GM23338 (cell line): ENCODE measurements at places on chromosomes 2 and 18.
A peak's percentile ranks its signal among the peaks of the same experiment; 100 is the strongest.

DNA sequence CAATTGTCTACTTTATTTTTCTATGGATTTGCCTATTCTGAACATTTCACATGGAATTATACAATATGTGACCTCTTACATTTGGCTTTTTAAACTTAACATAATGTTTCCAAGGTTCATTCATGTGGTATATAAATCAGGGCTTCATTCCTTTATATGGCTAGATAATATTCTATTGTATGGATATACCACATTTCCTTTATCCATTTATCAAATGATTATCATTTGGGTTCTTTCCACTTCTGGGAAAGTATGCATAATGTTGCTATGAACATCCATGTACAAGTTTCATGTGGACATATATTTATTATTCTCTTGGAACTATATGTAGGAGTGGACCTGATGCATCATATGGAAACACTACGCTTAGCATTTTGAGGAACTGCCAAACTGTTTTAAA lies 99.7 kb upstream of the NCKAP5 start:
- no peak for DNase-seq

DNA sequence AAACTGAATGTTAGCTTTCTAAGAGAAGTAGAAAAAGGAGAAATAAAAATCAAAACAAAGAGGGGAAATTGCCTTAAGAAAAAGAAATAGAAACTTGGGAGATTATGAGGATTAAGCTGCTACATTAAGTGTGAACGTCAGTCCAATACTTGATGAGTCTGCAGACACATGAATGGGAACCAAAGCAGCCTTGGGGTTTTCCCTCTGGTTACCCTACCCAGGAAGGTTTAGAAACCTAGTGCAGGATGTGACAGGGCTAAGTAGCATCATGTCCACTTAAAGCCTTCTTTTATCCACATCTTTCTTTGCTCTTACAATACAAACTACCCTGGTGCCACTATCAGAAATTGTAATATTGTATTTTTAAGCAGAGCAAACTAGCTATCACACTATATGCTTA lies 22.3 kb downstream of the SLC35F5 start:
- no peak for DNase-seq

GRCh38 chr2:207467716-207468347 lies 61.9 kb upstream of the CREB1 start:
- DNase-seq, result no peak

DNA sequence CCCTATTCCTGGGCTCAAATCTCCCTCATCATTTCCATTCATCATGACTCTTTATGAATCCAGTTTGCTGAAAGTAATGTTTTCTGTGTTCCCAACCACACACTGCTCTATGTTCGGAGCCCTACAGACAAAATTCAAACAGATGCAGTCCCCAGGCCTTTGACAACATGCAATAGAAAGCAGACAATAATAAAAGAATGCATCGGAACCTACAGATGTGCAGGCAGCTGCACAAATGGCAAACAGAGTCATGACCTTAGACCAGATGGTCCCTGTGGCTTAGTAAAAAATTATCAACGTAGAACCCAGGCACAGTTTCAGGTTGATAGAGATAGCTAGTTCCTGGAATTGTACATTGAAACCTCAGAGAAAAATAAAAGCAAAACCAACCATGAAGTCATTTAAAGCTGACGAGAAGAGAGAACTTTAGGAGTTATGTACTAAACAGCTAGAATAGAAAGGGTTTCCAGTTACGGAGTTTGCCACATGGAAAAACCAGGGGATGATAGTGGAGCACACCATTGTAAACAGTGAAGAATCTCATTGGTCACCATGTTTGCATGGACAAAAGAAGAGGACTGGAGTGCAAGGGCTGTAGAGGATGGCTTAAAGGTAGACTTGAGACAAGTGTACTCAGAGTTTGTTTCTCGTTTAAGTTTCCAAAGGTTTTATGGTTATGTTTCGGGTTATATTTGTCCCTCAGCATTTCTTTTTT lies 23.2 kb upstream of the ACVR1 start:
- no peak for DNase-seq

DNA sequence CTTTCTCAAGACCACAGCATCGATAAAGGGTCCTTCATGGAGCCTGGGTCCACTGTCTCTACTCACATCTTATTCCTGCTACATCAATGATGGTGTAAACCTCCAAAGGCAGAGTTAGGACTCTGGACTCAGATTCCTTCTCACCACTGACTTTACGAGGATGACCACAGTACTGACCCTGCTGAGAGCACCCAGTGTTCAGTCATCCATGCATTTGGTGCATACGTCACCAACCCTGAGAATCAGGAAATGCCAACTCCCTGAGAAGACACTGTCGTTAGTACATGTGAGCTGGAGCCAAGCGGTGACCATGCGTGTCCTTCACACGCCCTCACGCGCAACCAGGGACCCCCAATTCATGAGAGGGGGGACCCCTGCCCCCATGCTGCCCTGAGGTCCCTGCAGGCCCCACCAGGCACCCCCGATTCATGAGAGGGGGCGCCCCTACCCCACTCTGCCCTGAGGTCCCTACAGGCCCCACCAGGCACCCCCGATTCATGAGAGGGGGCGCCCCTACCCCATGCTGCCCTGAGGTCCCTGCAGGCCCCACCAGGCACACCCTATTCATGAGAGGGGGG lies 178.4 kb upstream of the TPO start:
- DNase-seq, result no peak

DNA sequence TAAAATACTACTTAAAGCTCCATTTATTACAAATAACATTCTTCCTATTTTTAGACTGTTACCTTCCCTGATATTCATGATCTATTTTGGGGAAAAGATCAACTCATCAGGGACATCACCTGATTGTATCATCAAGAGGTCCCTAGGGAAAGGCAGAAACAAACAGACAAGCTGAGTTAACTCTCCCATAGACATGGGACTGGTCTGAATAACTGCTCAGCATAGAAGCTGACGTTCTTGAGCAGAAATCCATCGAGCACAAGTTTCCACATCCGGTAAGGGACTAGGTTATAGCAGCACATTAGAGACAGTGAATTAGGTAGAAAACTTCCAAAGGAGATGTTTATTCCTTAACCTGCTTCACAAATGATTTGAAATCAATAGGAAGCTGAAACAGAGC lies 1100.4 kb upstream of the SLC39A10 start:
- no peak for DNase-seq

GRCh38 chr2:14936426-14936825 lies 303.9 kb downstream of the LRATD1 start:
- no peak for DNase-seq

- DNase-seq, result no peak
Measured at GRCh38 chr18:76955524-76956170, 133.3 kb downstream of the ZNF236 start.

DNA sequence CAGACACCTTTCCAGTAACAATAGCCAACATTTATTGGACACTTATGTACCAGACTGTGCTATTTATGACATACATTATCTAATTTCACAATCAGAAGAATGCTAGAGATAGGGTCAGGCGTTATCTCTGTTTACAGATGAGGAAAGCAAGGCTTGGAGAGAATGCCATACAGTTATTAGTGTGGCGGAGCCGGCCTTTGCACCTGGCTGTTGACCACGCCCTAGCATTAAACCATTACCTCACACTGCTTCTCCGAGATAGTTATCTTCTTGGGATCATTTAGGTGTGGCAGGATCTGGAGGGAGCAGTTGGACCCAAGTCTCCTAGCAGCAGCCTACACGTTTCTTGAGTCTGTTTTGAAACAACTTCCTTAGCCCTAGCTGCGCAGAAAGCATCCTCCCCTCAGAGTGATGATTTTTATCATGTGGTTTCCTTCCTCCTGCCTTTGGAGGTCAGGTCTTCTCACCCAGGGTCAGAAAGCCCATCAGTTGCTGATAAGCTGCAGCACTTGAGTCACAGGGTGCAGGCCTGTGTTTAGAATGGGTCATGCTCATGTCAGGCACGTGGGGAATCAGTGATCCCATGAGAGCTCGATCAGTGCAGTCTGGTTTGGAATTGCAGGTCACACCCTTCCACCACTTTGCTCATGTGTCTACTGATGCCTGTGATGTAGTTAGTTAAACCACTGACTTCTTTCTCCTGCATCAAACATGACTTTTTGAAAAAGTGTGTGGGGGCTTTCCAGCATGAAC lies 118.2 kb downstream of the SPTBN1 start:
- DNase-seq, result no peak

GRCh38 chr2:44097322-44097907 lies 71.3 kb upstream of the PPM1B start:
- no peak for DNase-seq

GRCh38 chr2:86358957-86359356 lies 21.5 kb upstream of the REEP1 start:
- DNase-seq, result no peak

- DNase-seq, result no peak
Measured at GRCh38 chr18:31831903-31832302, 71.2 kb upstream of the SLC25A52 start.

- DNase-seq, result no peak
Measured at GRCh38 chr2:209609531-209609930, 162.1 kb upstream of the UNC80 start.

DNA sequence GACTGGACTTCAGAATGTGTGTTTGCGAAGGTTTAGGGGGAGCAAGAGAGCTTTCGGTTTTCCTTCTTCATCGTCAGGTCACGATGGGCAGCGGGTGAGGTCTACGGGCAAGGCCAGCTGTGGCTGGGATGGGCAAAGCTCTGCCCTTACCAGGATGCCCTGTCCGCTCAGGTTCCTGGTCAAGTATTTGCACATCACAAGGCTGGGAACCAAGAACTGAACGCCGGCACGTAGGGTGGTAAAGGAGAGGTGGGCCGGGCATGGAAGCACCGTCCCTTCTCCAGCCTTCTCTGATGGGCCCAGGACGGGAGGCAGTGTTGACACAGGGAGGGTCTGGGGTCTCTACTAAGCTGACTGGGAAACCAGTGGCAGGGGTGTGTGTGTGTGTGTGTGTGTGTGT lies 50.5 kb upstream of the UBE2F start:
- no peak for DNase-seq

DNA sequence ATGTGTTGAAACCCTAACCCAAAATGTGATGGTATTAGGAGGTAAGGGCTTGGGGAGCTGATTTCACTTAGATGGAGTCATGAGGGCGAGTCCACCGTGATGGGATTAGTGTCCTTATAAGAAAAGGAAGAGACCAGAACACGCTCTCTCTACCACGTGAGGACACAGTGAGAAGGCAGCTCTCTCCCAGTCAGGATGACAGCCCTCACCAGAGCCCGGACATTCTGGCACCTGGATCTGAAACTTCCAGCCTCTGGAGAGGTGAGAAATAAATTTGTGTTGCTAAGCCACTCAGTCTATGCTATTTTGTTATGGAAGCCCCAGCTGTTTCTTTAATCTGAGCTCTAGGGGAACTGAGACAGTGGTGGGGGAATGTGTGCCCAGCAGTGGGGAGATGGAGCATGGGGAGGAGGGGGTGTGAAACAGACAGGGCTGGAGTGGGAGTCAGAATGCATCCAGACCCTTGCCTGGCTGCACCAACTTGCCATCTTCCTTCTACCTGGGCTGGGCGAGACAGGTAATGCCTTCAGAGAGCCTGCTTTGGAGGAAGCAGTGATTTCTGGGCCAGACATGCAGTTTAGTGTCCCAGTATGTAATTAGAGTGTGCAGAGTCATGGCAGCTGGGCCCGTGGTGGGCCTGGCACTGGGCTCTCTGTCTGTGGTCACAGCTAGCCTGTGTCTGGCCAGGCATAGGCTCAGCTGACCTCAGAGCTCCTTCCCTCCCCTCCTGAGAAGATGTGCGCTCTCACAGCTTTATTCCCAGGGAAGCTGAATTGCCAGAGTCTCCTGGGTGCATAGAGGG lies 38.1 kb downstream of the RHOB start:
- no peak for DNase-seq

- DNase-seq, result no peak
Measured at GRCh38 chr2:86426271-86426670, 14.9 kb upstream of the KDM3A start.

GRCh38 chr2:218998414-218999002 lies 5.3 kb upstream of the CRYBA2 start:
- no peak for DNase-seq

DNA sequence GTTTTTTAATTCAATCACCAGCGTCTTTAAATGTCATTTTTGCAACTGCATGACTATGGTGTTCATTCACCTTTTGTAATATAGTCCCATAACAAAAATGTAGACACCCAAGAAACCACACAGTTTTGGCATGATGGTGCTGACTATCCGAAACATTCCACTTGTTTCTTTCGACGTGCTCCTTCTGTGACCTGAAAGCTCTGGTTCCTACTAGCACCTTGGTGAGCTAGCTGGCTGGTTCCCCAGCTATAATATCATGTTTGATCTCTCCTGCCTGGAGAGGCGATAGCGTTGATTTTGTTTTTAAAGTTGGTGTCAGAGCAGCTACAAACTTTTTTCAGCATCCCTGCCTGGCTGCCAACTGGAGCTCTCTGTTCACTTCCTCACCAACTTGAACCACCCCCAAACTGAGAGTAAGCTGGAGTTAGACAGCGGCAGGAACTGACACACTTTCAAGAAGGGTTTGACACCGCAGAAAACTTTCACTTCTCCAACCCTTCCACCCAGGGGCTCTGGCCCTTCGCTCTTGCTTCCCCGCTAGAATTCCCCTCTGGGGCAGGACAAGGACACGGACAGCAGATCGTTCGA lies 1.1 kb downstream of the ATAD2B start:
- peak; percentile 51 for DNase-seq

DNA sequence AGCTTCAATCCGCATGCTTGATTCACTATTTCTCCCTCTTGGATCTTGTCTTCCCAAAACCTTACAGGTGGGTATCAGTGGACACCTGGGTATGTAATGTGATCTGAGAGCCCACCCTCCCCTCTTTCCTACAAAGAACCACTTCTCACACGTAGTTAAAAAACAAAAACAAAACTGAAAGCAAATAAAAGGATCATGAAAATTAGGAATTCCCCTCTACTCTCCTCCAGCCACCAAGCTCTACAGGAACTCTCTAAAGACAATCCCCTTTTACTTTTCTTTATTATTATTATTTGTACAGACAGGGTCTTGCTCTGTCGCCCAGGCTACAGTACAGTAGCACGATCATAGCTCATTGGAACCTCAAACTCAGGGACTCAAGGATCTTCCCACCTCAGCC lies 40.8 kb upstream of the MYO1B start:
- DNase-seq, result no peak

- no peak for DNase-seq
Measured at GRCh38 chr2:191176801-191177438, 26.1 kb upstream of the STAT4 start.

DNA sequence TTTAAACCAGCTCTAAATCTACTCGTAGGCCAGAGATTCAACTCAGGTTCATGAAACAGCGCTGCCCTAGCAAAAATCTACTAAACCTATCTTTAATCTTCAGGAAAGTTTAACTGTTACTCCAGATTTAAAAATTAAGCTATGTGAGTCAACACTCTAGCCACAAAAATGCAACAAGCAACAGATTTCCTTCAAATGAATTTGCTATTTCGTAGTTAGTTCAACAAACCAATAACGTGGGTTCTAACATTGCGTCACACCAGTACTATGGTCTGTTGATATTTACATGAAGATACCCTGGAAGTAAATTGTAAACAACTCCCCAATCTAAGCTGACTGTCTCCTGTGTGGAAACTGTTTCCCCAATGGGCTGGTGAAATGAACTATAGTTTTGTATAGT lies 71.2 kb downstream of the FIGN start:
- no peak for DNase-seq

- DNase-seq, result no peak
Measured at GRCh38 chr2:185645529-185645928, 93.1 kb upstream of the FSIP2 start.

GRCh38 chr2:183227176-183227575 lies 102.9 kb downstream of the NUP35 start:
- no peak for DNase-seq
